Fibroblast of skin of back (primary cell): ENCODE measurements at places on chromosomes 3 and 15.
A peak's percentile ranks its signal among the peaks of the same experiment; 100 is the strongest.

GRCh38 chr15:80840182-80841130 is 61.3 kb downstream of the CEMIP start:
- no peak for DNase-seq

GRCh38 chr3:127959873-127960272 is 44.8 kb downstream of the KBTBD12 start:
- peak; percentile 49 for DNase-seq

DNA sequence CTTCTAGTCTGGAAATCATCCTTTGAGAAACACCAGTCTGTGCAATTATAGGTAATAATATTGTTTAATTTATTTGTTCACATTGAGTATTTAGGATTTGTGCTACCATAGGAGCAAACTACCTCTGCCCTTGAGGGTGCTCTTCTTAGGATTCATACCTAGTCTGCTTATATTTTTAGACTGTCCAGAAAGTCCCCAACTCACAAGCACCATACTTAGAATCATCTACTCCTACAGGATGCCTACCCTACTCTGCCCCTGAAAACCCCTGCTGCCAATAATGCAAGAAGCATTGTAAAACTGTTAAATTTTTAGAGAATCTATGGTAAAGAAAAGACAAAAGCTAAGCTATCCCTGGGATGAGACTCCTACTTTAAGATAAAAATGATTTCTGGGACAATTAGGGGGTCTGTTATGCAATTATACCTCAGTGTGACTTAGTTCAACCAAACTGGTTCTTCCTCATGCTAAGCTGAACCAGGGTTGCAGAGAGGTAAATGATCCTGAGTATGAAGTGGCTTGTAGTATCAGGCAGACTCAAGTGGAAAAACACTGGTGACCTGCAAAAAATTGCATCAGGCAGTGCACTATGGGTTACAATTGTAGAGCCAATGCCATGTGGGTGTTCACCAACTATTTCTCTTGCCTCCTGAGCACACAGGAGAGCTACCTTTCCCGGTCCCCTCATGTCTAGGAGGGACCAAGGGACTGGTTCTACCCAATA is 133.3 kb downstream of the TNIK start:
- no peak for DNase-seq

GRCh38 chr3:188486126-188486525 is 332.2 kb downstream of the LPP start:
- peak; percentile 87 for DNase-seq

GRCh38 chr15:91265416-91265940 is 165.4 kb downstream of the SV2B start:
- DNase-seq = no peak

GRCh38 chr3:120145542-120146285 is 51.5 kb upstream of the GSK3B start:
- DNase-seq = peak; percentile 70

DNA sequence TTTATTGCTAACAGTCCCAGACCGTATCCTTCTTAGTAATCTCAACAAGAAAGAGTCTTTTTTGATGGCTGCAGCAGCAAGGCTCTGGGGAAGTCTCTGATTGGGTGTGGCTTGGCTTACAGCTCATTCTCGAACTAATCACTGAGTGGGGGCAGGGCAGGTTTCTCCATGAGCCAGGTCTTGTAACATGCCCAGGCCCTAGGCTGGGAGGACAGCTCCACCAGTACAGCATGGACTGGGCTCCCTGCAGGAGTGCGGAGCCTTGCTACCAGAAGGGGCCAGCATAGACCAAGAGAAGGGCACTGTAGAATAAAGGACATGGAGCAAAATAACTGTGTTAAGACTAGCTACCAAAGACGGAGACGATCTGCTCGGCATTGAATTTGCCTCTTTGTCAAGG is 7.2 kb downstream of the CD276 start:
- DNase-seq = peak; percentile 69

DNA sequence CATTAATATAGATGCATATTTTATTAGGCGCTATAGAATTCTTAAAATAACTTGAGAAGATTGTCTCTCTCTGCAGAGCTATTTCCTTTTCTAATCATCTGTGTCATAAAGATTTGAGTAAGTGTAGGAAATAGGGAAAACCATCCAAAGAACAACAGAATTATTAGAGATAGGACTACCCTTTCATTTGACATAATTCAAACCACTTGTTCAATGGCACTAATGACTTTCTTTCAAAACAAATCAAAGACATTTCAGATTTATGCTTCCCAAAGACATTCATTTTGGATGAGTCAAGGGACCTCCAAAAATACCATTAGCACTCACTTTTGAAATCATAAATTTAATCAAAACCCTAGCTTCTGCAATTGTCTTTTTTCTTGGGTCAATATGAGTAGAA is 29.5 kb downstream of the PRICKLE2 start:
- DNase-seq = peak; percentile 45

DNA sequence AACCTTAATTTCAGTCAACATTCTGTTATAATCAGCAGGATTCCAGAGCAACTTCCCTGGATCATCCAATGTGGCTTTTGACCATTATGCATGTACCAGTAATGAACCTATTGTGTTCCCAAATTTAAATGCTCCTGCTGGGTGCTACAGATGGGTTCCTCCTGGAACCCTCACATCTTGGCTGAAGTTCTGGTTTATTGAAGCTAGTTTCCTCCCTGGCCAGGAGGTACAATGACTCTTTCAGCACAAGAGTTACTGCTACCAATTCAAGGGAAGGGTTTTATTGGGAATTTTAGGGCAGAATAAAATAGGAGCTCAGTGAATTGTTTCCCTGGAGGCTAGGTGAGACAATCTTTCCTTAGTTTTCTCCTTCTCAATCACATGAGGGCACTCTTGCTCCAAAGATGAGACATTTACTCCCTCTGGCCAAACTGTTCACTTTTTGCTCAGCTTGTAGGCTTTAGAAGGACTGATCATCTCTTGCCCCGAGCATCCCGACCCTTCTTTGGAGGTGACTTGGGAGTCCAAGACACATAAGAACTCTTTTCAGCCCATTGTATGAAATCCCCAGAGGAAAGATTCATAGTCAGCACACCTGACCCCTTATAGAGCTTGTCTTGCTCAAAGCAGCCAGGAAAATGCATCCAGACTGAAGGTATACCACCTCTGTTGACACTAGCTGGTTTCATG is 8.8 kb upstream of the NPHP3 start:
- peak; percentile 64 for DNase-seq
